ENCODE measurements at places on chromosomes 2 and 18.

DNA sequence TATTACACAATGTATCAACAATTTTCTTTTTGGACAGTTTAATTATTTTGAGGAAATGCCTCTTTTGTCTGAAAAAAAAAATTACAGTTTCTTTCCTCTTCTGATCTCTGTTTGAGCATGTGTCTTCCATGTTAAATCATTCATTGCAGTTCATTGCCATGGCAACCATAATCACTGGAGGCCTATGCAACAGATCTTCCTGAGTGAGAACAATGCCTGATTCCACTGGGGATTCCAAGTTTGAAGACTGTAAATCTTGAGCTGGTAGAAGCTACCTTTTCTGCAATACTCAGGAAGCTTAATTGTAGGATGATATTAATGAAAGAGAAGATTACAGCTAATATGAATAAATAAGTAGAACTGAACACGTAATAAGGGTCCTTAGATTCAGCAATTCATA lies 721.4 kb upstream of the CNTNAP5 start:
- no peak for DNase-seq

GRCh38 chr2:130871843-130872740 lies 35.4 kb downstream of the ARHGEF4 start:
- DNase-seq, result no peak

GRCh38 chr2:60597346-60597745 lies 43.9 kb upstream of the BCL11A start:
- no peak for DNase-seq

DNA sequence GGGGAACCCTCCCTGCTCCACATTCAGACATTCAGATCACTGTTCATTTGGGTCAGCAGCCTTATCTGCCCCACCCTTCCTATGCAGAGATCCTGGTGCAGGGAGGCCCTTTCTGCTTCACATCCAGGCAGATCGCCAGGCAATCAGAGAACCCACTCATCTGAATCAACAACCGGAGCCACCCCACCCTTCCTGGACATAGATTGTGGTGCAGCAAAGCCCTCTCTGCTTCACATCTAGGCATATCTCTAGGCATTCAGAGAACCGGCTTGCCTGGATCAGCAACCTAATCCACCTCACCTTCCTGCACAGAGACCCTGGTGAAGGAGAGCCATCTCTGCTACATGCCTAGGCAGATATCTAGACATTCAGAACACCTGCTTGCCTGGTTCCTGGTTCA lies 184.5 kb upstream of the CNTNAP5 start:
- DNase-seq, result no peak

- DNase-seq, result no peak
These were observed 296.2 kb upstream of the SALL3 start for GRCh38 chr18:78683191-78684010.

DNA sequence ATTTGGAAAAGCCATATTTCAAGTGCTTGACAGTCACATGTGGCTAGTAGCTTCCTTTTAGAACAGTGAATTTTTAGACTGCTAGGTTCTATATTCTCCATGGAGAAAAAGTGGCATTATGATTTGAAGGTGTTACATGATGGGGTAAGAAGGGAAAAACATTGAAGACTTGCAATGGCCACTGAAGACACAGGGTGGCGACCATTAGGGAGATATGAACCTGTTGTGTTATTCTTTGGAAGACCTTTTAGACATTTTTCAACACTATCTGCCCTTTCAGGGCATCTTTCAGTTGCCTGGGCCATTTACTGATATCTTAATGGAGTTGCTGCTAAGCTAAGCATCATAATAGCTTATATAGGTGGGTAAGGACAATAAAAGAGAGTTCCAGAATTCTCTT lies 1387.2 kb downstream of the SUCLG1 start:
- no peak for DNase-seq

GRCh38 chr2:117859924-117860647 lies 45.6 kb downstream of the DDX18 start:
- no peak for DNase-seq

DNA sequence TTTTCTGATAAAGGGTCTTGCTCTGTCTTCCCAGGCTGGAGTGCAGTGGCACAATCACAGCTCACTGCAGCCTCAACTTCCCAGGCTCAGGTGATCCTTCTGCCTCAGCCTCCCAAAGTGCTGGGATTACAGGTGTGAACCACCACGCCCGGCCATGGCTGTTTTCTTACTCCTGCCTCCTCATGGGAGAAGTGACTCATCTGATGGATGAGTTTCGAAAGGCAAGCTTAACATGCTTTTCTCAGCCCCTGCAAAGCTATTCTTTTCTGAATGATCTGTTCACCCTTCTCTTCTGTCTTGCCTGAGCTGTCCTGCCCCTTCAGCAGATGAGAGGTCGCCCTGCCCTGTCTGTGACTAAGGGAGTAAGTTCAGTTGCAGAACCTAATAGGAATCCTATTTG lies 929 bp upstream of the CREG2 start:
- no peak for DNase-seq

- no peak for DNase-seq
These were observed 261.8 kb downstream of the SPAG16 start for GRCh38 chr2:213545964-213546475.

DNA sequence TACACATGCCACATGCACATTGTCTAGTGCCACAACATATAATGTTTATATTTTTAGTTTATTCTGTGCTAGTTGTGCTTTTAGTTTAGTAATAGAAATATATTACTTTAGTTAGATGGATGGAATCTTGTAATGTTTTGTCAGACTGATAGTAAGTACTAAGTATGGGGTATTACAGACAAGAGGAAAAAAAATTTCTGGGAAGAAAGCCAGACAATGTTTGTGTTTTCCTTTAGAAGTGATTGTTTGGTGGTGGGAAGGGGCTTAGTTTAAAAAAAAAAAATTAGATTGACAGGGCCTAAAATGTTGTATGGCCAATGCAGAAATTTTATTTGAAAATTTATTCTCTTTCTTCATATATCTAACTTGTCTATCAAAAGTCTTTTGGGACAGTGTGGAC lies 37.8 kb downstream of the ACVR2A start:
- no peak for DNase-seq

GRCh38 chr2:43131051-43131889 lies 95.1 kb downstream of the ZFP36L2 start:
- DNase-seq, result peak; percentile 64

GRCh38 chr2:207635468-207636200 lies 10.4 kb upstream of the METTL21A start:
- no peak for DNase-seq

DNA sequence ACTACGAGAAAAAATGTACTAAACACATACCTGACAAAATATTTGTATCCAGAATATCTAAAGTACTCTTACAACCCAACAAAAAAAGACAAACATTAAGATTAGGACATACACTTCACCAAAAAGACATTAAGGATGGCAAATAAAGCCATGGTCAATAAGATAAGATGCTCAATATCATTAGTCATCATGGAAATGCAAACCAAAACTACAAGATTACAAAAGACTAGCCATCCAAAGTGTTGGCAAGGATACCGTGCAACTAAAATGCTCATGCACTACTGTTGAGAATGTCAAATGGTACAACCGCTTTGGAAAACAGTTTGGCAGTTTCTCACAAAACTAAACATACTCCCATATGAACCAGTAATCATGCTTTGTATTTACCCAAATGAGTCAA lies 29.7 kb downstream of the MAP3K2 start:
- DNase-seq, result no peak

DNA sequence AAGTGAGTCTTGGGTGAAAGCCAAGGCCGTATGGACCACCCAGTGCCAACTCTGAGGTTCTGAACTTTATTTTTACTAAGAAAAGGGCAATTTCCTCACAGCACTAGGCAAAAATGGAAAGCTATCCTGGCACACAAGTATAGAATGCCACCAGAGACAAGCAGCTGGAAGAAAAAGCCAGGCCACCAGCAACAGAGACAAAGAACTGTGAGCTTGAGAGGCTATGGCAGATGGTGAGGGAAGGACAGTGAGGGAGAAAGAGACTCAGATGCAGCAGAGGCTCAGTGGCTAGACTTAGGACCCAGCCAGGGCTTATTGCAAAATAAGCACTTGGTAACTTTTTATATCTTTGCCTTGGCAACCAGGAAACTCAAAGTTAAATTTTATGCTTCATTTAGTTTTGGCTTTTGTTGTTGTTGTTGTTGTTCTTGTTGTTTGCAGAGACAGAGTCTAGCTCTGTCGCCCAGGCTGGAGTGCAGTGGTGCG lies 78.0 kb upstream of the BZW1 start:
- no peak for DNase-seq

All from activated CD4-positive, alpha-beta T cell treated with anti-CD3 and anti-CD28 coated beads for 4 hours (primary cell).